CD4-positive, alpha-beta T cell treated with Interleukin-4 for 4 hours (primary cell): ENCODE measurements at places on chromosomes 13 and 19.

DNA sequence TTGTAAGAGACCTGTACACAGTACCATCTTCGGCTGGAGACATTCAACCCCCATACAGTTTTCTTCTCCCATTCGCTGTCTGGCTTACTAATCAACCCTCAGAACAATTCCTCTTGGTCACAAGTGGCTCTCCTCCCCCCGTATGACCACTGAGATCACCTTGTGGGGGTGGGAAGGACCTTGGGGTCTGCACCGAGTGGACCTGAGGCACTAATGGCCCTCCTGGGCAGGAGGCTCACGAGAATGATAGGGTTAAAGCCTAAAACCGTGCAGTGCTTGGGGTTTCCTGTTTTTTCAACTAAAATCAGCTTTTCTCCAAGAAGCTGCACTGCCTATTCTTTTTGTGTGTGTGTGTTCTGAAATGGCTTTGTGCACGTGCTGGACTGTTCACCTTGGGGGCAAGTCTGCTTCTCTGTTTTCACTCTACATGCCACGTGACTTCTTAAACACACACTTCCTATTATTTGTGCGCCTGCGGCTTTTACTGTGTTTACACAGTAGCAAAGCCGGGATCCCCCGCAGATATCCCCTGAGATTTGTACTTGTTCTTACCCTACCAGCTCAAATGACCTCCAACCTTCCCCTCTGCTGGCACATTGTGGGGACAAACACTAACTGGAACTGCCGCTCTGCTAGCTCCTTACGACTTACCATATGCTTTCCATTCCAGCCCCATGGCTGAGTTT lies 12.3 kb downstream of the RBM26 start:
- peak; percentile 71 for DNase-seq

DNA sequence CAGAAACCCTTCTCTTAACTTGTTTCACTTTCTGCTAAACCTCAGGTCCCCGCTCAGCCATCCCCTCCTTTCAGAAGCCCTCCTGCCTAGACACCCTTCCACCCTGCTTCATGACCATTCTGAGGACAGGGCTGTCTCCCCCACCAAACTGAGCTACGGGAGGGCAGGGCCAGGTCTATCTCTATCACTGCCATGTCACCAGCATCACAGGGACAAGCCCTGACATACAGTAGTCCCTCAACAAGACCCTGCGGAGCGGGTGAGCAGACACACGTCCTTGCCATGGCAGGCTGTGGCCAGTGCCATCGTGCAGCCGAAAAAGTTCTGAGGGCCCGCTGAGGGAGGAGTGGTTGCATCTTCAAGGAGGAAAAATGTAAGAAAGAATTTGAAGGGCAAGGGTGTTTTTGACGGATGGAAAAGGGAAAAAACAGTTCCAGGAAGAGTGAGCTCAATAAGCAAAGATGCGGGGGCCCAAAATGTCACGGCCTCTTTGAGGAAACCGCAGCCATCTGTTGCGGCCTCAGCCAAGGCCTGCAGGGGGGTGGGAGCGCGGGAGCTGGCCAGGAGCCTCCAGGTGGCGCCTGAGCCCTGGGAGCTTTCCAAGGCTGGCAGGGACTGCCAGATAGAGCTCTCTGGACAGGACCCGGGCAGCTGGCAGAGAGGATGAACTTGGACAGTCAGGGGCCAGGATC lies 8.1 kb downstream of the PTGIR start:
- no peak for DNase-seq

GRCh38 chr19:34985249-34986022 lies 14.7 kb upstream of the GRAMD1A start:
- DNase-seq: no peak

- DNase-seq: no peak
Measured at GRCh38 chr19:39525205-39525604, 7.4 kb downstream of the EID2B start.

DNA sequence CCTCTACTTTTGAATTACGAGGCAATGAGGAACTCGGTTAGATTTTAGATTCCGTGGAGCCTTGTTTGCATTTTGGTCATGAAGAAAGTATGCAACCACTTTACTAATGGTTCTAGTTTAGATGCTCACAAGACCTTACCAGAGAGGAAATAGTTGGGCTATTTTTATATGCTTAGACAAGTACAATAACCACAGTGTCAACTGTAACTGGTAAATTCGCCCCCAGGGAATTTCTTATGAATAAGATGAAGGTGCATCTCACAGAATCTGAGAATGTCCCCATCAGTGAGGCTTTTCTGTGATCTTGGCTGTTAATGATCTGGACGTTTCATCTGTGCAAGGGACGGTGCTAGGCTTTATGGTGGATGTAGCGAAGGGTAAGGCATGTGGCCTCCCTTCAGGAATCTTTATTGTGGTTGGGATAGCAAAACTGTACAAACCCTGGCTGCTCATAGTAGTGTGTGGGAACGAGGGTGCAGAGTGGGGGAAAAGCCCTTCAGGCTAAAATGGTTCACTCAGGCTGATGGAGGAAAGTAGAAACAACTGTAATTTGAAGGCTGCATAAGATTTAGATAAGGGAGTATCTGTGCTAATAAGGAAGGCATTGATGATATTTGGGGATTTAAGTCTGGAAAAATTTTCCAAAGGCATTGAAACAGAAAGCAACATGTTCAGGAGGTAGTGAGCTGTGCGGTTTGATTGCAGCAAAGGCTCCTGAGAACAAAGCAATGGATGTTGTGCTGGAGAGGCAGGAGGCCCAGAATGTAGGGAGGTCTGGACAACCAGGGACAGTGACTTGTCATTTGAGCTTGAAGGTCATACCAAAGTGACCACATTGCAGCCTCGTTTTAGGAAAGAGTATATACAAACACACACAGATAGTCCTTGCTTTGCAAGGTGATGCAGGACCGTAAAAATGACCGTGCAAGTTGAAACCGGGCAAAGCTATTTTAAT lies 28.4 kb downstream of the UBAC2 start:
- DNase-seq: peak; percentile 63

DNA sequence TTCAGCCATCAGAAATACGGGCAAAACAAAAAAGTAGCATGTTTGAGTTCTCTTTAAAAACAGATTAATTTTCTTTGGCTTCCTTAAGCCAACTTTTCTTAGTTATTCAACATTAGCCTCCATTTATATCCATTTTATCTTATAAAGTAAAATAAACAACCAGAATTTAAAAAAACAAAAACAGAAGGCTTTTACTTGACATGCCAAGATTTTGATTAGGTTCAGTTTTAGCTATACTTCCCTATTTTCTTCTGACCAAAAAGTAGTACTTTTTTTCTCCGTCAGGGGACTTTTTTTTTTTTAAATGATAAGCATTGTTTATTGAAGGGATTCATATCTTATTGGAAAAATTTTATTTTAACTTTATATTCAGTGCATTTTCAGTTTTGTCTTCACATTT lies 18.1 kb downstream of the RNASEH2B start:
- no peak for DNase-seq

GRCh38 chr19:29748996-29749849 lies 34.2 kb upstream of the C19orf12 start:
- no peak for DNase-seq

DNA sequence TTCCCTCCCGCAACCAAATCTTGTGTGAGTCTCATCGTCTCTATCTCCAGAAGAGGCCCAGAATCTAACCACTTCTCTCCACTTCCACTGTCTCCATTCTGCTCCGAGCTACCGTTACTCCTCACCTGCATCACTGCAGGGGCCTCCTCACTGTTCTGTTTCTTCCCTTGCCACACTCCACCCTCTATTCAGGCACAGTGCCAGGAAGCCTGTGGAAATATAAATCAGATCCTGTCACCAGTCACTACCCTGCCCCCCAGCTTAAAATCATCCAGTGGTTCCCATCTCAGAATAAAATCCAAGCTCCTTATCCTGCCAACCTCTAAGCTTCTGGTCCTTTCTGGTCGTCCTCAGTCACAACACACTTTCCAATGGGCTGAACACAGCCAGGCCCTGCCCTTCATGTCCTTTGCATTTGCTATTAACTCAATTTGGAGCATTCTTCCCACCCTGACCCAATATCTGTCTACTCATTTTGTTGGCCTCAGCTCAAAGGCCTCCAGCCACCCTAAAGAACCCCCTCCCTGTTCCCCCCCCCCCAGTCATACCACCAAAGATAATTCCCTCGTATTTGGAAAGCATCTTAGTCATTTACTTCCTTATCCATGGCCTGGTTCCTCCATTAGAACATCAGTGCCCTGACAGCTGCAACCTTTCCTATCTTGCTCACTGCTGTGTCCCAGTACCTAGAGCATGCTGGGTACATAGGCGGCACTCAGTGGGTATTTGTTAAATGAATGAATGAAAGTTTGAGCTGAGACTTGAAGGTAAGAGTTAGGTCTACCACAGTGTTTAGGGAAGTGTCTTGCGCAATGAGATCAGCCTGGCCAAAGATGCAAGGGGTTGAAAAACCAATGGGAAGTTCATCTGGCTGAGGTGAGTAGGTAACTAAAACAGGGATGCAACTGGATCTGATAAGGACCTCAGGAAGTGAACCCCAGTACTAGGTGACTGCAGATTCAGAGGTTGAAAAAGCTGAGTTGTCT lies 24.4 kb downstream of the ZNF175 start:
- no peak for DNase-seq

DNA sequence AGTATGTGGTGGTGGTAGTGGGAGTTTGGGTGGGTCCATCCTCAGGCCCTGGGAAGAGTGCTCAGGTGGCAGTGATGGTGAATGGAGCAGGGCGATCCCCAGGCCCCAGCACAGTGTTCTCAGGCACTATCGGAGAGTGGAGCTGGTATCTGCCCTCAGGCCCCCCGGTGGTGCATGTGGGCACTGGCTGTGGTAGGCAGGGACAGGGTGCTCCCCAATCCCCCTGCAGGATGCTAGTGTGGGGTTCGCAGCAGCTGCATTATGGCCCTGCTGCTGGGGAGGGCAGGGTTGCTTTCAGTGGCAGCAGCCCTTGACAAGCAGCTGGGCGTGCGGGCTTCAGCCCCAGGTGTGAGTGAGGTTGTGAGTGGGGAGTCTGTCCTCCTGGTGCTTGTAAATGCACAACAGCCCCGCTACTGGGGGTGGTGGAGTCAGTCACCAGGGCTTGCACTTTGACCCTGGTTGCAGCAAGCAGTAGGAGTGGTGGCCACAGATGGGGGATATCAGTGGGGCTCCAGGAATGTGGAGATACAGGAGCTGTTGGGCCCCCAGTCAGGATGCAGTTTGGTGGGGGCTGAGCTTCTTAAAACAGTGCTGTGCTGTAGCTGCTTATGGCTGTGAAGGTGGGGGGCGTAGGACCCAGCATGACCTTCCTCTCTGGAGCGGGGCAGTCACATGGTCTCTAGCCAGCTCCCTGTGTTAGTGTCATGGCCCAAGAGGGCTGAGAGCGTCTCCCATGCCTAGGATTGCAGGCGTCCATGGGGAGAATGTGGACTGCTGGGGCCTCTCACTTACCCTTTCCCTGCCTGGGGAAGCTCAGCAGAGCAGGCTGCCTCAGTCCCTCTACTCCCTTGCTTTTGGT lies 38.7 kb upstream of the ARHGEF7 start:
- no peak for DNase-seq

DNA sequence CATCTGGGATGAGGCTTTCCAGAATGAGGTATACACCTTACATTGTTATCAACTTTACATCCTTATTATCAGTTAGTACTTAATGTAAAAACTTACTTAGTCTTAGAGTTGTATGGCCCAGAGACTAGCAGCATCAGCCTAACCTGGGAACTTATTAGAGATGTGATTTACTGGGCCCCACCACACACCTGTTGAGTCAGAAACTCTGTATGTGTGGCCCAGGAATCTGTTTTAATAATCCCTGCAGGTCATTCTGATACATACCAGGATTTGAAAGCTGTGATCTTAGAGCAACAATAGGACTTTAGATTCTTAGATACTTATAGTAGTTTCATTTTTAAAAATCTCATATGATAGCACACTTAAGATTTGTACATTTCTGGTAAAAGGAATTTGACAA lies 17.4 kb downstream of the FNDC3A start:
- DNase-seq: no peak

GRCh38 chr13:67048084-67048820 lies 181.9 kb downstream of the PCDH9 start:
- no peak for DNase-seq

GRCh38 chr19:709965-710571 lies 1.3 kb downstream of the PALM start:
- DNase-seq: no peak

DNA sequence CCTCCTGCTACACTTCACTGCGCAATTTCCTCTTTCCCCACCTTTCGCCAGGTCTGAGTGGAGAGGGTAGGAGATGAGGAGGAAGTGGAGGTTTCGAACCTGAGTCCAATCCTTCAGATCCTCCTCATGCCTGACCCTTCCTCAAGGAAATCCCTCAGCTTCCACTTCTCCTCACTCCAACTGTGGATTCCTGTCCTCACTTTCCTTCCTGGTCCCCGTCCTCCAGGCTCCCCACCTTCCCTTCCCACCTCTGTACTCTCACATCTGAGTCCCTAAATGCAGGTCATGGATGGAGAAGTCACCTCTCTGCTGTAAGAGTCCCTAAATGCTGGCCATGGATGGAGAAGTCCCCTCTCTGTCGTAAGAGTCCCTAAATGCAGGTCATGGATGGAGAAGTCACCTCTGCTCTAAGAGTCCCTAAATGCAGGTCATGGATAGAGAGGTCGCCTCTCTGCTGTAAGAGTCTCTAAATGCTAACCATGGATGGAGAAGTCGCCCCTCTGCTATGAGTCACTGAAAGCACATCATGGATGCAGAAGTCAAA lies 3.1 kb downstream of the TMEM86B start:
- DNase-seq: no peak

- DNase-seq: no peak
Measured at GRCh38 chr13:104993708-104994107, 1541.8 kb downstream of the EFNB2 start.

- DNase-seq: peak; percentile 14
Measured at GRCh38 chr13:32246468-32246867, 68.7 kb downstream of the ZAR1L start.

DNA sequence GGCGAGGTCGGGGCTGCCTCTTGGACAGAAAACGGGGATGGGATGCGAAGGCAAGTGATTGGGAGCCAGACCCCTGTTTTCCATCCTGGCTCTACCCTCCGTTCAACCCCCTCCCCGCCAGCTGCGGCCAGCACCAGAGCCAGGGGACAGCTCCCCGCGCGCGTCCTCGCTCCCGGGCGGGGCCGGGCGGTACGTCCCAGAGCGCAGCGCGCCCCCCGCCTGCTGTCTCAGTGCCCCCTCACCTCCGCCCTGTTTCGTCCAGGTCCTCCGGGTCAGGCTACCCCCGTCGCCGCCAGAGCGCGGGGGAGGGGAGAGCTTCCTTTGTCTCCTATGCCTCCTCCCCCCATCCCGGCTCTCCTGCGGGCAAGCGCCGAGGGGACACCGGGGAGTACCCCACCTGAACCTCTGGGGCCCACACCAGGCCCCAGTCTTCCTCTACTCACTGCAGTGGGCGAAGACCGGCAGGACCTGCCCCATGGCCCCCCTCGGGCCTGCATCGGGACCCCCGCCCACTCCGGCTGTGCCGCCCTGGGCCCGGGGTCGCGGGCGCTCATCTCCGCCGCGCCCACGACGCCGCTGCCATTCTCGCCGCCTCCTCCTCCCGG lies 396 bp downstream of the RTN2 start:
- DNase-seq: no peak

GRCh38 chr19:44777715-44778347 lies at the start of gene CBLC:
CBLC (plus strand) TSS chr19:44777890; CDS start chr19:44777932, 42 bp downstream.
- no peak for DNase-seq
